ENCODE measurements at places on chromosomes 6 and 20.

GRCh38 chr6:18165751-18166150 is 10.5 kb downstream of the KDM1B start:
- DNase-seq = no peak

DNA sequence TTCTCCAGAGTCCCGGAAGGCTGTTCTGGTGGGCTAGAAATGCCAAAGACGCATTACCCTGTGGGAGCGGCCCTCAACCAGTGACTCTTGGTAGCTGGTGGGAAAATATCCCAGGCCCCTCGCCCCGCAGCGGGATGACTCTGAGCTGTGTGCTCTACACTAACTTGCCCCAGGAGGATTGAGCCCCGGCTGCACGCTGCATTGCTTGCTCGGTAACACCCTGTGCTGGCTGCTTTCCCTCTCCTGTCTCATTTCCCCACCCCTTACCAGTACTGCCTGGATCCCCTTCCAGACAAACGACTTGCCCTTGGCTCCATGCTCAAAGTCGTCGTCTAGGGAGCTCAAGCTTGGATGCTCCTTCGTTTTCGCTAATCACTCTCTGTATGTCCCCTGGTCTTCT is 411.8 kb upstream of the SULF2 start:
- no peak for DNase-seq

DNA sequence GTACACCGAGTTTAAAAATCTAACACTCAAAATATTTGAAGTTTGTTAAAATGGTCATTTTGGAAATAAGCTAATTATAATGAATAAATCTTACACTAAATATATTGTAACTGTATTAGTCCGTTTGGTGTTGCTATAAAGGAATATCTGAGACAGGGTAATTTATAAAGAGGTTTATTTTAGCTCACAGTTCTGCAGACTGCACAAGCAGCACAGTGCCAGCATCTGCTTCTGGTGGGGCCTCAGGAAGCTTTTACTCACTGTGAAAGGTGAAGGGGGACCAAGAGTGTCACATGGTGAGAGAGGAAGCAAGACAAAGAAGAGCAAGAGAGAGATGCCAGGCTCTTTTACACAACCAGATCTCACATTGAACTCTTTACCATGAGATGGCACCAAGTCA is 17.1 kb downstream of the ELOVL5 start:
- DNase-seq = no peak

GRCh38 chr6:25893778-25894177 is 19.7 kb upstream of the SLC17A3 start:
- DNase-seq = no peak

DNA sequence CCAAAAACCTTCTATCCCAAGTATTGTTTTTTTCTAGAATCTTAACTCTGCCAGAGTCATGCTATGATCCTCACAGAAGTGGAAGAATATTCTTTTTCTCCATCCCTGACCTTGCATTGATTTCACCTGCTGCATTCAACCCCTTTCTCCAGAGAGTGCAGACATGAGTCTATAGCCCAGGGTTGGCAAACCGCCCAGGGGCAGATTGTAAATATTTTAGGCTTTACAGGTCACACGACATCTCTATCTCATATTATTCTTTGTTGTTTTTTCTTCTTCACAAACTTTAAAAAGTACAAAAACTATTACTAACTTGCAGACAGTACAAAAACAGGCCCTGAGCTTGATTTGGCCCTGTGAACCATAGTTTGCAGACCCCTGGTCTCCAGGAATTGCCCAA is 112.1 kb upstream of the ASF1A start:
- DNase-seq = no peak

- peak; percentile 29 for DNase-seq
These were observed 51.3 kb upstream of the GLP1R start for GRCh38 chr6:38997128-38997761.

- DNase-seq = peak; percentile 93
These were observed at the start of gene MYB for GRCh38 chr6:135180542-135181332. Gene MYB (plus strand): TSS chr6:135181308. CDS start chr6:135181514, 206 bp downstream.

GRCh38 chr20:51725584-51726176 is 42.5 kb downstream of the ATP9A start:
- DNase-seq = no peak

DNA sequence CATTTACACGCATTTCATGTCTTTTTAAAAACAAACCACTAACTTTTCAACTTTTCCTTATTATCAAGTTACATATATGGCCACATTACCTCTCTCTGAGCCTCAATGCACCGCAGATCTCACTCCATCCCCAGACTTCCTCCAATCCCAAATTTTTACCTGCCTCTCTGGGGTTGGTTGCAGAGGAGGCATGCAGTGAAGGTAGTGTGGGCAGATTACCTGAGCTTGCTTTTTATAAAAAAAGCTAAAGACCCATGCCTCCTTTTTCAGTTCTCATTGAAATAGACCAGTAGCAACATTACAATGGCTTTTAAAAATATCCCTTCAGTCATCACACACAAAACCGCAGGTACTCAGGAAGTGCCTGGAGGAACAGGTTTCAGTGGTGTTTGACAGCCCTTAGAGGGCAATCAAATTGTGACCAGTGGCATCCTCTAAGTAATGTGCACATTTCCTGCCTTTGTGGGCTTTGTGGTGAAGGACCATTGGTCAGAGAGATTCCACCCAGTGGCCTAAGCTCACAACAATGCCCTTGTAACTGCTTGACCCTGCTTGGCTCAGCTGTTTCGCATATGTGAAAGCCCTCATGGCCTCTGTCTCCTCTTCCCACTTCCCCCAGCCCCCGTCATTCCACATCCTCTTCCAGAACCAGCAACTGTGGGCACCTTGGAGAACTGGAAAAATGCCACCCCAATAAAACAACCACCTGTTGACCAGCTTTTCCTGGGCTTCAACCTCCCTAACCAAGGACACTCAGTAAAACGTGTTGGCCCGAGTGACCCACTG is 30.2 kb upstream of the IL17A start:
- peak; percentile 67 for DNase-seq

DNA sequence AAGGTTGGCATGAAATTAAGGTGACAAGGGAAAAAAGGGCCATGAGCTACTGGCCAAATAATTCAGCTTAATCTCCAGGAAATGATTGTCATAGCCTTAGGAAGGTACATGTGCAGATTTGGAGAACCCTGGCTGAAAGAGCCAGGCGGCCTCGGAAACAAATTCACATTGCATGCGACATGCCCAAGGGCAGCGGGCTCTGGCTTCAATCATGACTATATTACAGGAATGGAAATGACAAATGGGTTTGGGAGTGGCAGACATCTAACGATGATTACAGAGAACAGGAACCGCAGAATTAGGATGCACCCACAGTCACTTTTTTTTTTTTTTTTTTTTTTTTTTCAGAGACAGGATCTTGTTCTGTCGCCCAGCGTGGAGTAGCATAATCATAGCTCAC is 112.4 kb upstream of the SALL4 start:
- no peak for DNase-seq

DNA sequence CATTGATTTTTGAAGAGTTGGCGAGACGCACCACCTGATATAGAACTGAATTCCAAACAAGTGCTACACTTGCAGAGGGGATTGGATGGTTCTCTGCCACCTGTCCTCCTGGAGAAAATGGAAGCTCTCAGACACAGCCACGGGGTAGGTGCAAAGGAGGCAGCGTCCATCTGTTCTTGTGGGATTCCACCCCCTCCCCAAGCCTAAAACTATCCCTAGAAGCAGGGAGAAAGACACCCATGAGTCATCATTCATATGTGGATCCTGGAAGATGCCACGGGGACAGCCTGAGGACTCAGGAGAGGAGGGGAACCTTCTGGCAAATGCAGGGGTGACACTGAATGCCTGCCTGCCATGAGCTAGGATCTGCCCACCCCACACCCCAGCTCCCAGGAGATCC is 171.3 kb upstream of the CST7 start:
- no peak for DNase-seq

- DNase-seq = peak; percentile 62
These were observed 119.4 kb downstream of the NCOA3 start for GRCh38 chr20:47620808-47621805.

- DNase-seq = no peak
These were observed 288.2 kb upstream of the MAN1A1 start for GRCh38 chr6:119637768-119638167.

DNA sequence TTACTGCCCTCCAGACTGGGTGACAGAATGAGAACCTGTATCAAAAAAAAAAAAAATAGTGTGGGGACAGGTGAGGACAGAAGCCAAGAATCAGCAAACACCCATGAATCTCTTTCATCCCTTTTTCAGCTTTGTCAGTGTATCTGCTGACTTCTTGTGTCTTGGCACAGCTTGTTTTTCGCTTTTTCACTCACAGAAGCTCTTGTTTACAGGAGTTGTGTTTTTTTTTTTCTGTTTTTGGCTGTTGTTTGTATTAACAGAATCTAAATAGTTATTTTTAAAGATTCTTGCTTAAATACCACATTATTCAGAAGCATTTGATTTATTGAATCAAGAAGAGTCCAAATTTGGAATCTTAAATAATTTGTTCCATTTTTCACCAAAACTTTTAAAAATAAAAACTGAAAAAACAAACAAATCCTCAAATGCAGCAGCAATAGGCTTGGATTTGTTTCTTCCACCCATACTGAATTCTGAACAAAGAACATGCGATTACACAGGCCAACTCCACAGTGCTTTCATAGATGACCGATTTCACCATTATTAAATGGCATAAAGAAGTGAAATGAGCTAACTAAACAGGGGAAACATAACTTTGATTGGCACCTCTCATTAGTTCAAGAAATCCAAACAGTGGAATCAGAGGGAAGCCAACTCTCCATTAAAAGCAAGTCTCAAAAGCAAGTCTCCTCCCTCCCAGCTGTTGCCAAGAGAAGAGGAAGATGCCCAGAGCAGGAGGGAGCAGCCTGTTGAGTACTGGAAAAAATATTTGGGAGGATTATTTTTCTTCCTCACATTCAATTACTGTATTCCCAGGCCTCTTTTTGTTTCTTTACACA is 27.2 kb upstream of the GPR63 start:
- DNase-seq = no peak

DNA sequence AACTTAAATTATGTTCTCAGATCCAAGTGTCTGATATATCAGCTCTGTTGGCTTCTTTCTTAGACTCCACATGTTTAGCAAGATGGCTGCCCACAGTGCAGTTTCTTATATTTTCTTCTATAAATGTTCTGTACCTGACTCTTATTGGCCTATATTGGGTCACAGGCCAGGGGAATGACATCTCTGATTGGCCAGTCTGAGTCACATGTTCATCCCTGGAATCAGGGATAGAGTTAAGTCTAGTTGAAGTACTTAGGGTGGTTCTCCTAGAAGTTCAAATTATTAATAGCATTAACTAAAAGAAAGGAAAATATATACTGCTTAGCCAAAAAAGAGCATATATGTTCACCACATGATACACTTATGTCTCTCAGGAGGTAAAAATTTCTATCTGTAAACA is 105.3 kb upstream of the SLC22A16 start:
- no peak for DNase-seq

GRCh38 chr20:17987988-17988387 is 19.2 kb downstream of the MGME1 start:
- no peak for DNase-seq

DNA sequence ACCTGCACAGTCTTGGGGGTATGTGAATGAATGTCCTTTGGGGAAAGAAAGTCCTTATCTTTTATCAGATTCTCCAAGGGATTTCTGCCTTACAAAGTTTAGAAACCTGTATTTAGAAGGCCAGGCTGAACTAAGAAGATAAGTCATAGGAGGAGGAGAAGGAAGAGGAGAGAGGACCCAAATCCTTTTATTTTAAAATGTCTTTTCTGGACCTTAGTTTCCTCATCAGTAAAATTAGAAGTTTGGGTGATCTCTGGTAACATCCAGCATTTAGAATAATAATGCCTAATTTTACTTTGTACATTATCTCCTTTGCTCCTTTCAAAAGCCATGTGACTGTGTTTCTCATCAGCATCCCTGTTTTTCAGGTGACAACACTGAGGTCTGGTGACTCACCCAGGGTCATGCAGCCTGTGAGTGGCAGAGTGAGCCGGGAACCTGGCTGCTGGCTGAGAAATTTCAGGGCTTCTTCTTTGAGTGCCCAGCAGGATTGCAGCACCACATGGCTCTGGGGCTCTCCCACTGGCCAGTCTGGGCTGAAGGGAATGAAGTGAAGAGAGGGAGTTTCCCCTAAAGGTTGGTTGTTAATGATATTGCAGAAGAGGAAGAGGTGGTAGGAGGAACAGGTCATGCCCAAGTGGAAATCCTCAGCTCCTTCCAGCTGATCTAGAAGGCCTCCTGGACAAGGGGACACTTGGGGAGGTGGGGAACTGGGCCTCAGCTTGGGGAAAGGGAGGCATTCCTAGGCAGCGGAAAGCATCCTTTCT is 34.0 kb downstream of the VEGFA start:
- no peak for DNase-seq

GRCh38 chr6:139944131-139944530 is 569.7 kb upstream of the CITED2 start:
- DNase-seq = no peak

- DNase-seq = peak; percentile 96
These were observed 44.9 kb downstream of the OR2B2 start for GRCh38 chr6:27867051-27867944.

DNA sequence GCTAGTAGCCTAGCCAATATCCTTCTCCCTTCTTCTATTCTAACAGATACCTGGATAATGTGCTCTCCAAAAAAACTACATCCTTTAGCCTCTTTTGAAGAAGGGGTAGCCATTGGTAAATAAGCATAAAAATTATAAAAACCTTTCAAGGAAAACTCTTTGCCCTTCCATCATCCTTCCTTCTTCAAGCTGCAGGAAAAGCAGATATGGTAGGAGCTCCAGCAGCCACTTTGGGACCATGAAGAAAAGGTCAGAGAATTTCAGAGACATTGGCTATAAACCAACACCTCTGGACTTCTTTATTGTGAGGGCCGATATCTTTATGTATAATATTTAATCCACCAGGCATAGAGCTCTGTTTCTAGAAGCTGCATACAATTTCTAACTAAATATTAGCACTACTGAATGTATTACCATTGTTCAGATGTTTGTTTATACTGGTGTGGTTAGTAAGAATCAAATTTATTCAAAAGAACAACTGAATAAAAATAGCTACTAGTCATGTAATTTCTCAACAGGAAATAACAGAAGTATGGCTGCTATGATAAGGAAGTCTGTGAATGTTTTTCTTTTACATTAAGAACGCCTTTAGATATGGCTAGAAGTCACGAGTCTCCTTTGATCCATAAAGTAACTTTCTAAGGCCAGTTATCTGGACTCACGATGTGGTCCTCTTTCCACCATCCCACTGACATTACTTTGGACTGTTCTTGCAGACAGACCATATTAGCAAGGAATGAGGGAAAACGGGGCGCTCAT is 32.2 kb downstream of the MYLK4 start:
- no peak for DNase-seq

GRCh38 chr6:75280131-75280855 is 4.3 kb downstream of the TMEM30A start:
- no peak for DNase-seq

DNA sequence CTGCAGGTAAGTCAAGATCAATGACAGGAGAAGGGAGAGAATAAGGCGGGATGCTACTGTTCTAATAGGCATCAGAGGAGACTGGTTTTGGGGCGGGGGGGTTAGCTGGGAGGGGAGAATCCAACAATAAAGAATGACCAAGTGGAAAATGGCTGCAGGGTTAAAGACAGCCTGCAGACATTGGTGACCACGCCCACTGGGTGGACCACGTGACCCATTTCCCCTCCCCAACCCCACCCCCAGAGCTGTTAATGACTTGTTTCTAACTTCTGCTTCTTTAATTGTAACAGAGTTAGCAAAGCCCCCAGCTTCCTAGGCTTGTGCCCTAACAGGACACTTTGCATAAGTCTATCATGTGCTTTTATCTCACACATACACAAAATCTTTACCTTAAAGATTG is 344.5 kb downstream of the KIF16B start:
- no peak for DNase-seq

GRCh38 chr6:165744555-165745228 is 81.7 kb upstream of the PDE10A start:
- DNase-seq = peak; percentile 30

GRCh38 chr20:22808628-22809027 is 224.3 kb upstream of the FOXA2 start:
- DNase-seq = no peak

Measured in activated CD4-positive, alpha-beta T cell treated with anti-CD3 and anti-CD28 coated beads, Interleukin-10, Interleukin-2, amounts not matched to agents 100 ng/mL and 50 ng/mL, durations not matched to agents 16 hours and 8 hours (primary cell).